Stimulated activated CD8-positive, alpha-beta memory T cell treated with anti-CD3 and anti-CD28 coated beads, Interleukin-7, amount 100 ng/mL, for 48 hours (primary cell): ENCODE measurements at places on chromosomes 1 and 21.
A peak's percentile ranks its signal among the peaks of the same experiment; 100 is the strongest.

DNA sequence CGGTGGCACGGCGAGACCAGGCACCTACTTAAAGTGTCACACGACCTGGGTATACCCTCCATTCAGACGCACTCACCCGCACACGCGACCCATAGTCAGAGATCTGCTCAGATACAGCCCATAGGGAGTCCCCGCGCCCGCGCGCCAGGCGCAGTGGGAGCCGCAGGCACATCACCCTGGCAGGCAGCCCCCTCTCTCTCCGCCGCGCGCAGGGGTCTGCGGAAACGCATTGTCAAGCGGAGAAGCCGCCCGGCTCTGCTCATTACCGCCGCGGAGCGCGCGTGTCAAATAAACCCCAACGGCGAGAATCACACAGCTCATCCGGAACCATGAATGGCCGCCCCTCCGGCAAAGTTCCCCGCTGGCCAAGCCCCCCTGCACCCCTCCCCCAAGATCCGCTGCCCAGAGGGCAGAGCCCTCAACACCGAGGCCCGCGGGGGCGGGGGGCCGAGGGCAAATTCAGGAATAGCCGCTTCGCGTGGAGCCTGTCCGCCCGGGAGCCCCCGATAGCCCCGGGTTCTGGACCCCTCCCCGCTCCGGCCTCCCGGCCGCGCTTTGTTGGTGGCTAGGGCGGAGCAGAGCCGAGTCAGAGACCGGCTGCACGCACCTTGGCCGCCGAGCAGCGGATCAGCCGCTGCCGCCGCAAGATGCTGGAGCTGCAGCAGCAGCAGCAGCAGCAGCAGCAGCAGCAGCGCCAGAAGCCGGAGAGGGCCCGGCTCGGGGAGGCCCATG is 522 bp downstream of the LRP8 start:
- peak; percentile 20 for DNase-seq

DNA sequence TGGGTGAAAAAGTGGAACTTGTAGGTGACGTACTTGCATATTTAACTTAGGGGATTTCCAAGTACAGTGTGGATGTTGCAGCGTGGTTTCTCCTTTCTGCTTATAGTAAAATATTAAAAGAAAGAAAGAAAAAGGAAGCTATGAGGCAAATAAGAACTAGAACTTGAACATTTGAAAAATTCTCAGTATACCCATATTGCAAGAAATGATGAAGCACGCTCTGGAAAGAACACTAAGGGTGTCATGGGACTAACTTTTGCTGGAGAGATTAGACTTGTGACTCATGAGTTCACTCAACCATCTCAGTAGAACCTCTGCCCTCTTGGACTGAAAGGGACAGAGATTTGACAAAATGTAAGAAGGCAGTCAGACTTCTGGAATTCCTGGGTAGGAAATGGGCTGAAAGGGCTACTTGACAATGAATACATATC is 704.5 kb upstream of the ADGRL4 start:
- DNase-seq: no peak

DNA sequence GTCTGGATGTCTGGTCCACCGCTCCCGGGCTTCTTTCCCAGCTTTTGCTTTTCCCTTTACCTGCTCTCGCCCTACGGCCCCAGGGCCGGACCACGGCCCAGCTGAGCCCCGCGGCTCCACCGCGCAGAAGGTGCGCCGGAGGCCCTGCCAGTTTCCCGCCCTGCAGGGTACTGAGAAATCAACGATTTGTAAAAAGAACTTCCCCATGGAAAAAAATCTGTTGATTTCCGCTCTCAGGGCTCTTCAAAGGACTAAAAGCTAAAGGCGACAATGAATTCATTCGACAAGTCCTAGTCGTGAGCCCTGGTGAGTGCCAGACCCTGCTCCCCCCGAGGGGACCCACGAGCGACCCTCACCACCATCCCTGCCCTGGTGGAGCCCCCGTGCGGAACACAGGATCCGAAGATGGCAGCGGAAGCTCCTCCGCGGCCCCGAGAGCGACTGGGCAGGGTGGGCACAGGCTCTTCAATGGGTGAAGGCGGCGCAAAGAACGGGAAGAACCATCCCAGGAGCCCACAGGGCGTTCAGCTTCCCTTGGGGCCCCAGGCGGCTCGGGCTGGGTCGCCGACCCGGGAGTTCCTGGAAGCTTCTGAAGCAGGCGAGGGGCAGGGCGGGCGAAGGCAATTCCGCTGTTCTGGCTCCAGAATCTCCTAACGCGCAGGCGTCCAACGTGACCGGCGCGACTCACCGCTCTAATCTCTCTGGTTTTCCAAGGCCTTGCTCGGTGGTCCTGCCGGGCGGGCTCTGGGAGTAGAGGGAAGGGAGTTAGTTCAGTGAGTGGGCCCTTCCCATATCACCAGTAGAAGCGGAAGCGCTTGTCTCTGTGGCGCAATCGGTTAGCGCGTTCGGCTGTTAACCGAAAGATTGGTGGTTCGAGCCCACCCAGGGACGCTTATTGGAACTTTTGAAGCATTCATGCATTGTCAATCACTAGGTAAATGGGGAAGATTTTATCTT is 6.6 kb upstream of the RNU1-2 start:
- DNase-seq: peak; percentile 59

DNA sequence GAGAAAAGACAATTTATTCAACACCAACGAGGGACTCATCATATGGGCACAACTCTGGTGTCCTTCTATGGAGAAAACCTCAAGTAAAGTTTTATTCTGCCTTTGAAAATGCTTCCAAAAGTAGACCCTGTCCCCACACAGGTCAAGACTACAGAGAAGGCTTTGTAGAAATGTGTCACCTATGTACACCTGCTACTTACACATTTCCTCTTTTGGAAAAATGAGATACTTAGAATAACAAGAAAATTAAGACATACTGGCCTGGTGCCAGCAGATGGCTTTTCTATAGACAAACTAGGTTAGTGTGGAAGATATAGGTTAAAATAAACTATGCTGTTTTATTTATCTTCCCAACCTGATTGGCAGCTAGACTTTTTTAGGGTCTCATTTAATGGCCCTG is 13.6 kb downstream of the POGK start:
- DNase-seq: no peak

GRCh38 chr1:23188434-23188884 is 19.8 kb upstream of the LUZP1 start:
- no peak for DNase-seq

- no peak for DNase-seq
Measured at GRCh38 chr1:193187114-193187513, 701 bp upstream of the B3GALT2 start.
